H1 (cell line): ENCODE measurements at places on chromosomes 13 and 19.
A peak's percentile ranks its signal among the peaks of the same experiment; 100 is the strongest.

- peak; percentile 85 for DNase-seq
Observed at GRCh38 chr13:98447881-98448641, 128.8 kb downstream of the STK24 start.

GRCh38 chr19:49217382-49217781, 59.8 kb downstream of the TRPM4 start:
- DNase-seq: no peak

- DNase-seq: no peak
Observed at GRCh38 chr13:72599178-72599743, 128.2 kb downstream of the MZT1 start.

GRCh38 chr13:41193469-41193868, 900 bp downstream of the KBTBD7 start:
- DNase-seq: no peak

DNA sequence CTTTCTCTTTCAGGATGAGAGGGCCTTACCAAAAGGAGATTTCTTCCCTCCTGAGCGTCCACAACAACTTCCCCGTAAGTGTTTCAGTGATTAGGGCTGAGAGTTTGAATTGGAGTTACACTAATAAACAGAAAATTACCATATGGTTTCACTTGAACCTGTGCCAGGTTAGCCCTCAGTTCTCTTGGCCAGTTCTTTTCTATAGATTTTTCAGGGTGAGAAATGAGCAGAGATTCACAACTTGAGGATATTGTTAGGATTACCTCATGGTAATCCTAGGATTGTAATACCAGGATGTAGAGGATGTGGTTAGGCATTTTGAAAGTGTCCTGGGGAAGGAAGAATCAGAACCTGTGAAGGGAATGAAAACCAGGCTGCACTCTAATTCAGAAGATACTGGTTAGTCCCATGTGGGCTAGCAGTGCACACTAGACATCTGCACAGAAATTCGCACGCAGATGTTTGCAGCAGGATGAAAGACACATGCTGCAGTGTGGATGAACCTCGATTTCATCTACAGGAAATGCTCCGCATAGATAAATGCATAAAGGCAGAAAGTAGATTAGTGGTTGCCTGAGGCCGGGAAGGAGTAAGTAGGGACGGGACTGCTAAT, 24.1 kb downstream of the HNRNPM start:
- DNase-seq: no peak

DNA sequence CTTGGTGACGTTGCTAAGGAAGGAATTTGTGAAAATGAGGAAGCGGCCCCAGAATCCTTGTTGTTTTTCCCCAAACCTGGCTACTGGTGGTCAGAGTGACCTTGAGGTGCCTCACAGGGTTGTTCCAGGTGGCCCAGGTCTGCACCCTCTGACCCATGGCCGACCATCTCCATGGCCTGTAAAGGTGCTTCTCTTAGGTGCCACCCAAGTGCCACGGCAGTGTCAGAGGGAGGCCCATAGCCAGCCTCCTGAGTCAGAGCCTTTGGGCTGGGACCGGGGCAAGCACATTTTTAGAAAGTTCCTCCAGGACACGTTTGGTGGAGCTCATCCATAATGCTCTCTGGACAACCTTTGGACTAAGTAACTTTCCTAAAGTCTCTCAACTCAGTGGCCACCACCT, 83.9 kb upstream of the IRS2 start:
- DNase-seq: no peak

- no peak for DNase-seq
Observed at GRCh38 chr19:2064395-2064787, 13.3 kb upstream of the MKNK2 start.

GRCh38 chr19:33689868-33690267, 68.1 kb downstream of the CHST8 start:
- no peak for DNase-seq

DNA sequence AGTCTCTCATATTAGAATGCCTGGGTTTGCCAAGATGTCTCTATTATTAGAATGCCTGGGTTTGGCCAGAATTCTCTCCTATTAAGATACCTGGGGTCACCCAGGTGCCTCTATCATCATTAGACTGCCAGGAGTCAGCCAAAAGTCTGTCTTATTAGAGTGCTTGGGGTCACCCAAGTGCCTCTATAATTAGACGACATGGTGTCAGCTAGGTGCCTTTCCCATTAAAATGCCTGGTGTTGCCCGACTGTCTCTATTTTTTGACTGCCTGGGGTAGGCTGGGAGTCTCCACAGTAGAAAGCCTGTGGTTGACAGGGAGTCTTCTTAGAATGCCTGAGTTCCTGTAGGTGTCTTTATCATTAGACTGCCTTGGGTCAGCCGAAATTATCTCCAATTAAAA, 1536.6 kb downstream of the UQCRFS1 start:
- no peak for DNase-seq

GRCh38 chr13:97174638-97175037, 47.5 kb upstream of the MBNL2 start:
- DNase-seq: no peak

DNA sequence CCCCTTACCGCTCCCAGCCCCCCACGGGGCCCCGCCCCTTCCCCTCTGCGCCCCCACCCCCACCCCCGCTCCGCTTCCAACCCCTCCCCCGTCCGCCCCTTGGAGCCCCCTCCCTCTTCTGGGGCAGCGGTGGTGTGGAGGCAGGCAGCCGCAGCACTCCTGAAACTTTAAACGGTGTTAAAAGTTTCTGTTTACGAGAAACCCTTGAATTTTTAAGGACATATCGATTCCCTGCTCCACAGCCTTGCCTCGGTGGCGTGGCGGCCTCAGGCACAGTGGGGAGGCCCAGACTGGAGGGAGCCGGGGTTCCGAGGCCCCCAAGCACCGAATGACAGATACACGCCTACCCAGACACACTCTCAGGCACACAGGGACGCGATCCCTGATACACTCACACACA, 4.8 kb upstream of the NFIX start:
- DNase-seq: no peak

- no peak for DNase-seq
Observed at GRCh38 chr19:31107096-31107495, 242.1 kb downstream of the TSHZ3 start.

- DNase-seq: no peak
Observed at GRCh38 chr19:46550684-46551083, 50.4 kb upstream of the CALM3 start.

GRCh38 chr19:42433503-42434260, 6.5 kb upstream of the LIPE start:
- no peak for DNase-seq

DNA sequence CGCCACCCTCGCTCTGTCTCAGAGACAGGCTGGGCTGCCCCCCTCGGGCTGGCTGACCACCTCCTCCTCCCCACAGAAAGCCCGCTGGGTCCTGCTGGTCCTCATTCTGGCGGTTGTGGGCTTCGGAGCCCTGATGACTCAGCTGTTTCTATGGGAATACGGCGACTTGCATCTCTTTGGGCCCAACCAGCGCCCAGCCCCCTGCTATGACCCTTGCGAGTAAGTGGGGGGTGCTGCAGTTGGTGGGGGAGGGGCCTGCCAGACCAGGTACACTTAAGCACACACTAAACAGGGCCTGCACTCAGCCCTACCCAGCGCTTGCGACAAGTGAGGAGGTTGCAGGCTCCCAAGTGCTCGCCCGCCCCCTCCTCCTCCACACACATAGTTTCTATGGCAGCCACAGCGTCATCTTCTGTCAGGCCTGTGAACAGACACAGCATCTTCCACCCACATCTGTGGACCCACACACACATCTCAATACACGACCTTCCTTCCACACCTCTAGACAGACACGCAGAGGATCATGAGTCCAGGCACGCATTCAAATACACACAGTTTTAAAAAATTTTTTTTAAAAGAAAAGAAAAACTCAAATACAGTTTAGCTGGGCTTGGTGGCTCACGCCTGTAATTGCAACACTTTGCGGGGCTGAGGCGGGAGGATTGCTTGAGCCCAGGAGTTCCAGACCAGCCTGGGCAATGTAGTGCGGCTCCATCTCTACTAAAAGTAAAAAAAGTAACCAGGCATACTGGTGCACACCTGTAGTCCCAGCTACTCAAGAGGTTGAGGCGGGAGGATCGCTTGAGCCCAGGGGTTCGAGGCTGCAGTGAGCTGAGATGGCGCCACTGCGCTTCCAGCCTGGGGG, 18.4 kb downstream of the PLD3 start:
- DNase-seq: peak; percentile 75

GRCh38 chr13:39699274-39699673, 43.8 kb downstream of the COG6 start:
- no peak for DNase-seq

DNA sequence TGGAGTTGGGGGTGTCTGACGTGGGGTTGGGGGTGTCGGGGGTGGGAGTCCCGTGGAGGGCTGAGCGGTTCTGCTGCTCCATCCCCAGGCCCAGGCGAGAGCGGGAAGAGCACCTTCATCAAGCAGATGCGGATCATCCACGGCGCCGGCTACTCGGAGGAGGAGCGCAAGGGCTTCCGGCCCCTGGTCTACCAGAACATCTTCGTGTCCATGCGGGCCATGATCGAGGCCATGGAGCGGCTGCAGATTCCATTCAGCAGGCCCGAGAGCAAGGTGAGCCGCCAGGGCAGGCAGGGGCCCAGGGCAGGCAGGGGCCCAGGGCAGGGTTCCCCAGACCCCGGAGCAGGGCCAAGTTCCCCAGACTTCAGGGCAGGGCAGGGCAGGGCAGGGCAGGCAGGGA, 12.7 kb downstream of the GNA15 start:
- no peak for DNase-seq

DNA sequence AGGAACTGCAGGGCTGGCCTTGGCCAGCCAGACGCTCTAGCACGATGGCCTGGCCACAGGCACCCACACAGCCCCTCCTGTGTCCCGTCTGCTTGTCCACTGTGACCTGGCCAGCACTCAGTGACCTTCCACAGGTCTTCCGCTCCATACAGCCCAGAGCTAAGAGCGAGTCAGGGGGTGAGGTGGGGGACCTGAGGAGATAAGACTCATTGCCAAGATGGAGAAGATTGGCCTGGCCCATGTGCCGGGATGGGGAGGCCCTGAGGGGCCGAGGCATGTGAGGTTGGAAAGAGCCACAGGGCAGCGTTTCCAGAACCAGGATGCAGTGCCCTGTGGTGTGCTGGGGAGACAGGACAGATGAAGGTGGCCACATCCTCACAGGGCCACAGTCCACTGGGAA, 10.2 kb upstream of the SLC7A9 start:
- no peak for DNase-seq

DNA sequence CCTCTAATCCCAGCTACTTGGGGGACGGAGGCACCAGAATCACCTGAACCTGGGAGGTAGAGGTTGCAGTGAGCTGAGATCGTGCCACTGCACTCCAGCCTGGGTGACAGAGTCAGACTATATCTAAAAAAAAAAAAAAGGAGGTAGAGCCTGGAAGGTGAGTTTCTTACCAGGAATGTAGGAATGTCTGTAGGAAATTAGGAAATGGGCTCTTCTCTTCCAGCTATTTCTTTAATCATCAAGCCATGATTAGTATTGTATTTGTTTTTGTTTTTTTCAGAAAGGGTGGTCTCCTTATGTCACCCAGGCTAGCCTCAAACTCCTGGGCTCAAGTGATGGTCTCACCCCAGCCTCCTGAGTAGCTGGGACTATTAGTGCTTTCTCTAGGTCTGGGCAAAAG, 26.3 kb upstream of the SERP2 start:
- no peak for DNase-seq

DNA sequence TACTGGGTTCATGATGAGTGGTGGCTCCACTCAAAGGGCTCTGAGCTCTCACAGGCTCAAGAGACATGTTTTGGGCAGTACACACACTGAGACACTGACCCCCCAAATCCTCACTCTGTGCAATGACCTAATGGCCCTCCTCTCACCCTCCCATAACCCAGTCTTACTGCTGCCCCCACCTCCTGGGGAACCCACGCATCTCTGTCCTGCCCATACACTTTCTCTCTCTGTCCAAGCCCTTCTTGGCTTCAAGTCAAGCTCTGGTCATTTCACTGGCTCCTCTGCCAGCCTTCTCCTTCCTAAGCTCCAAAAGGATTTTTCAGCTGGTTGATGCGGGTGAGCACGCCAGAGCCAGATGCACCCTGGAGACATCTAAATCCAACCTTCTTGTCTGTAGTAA, 187.9 kb upstream of the TSHZ3 start:
- DNase-seq: peak; percentile 3

- DNase-seq: no peak
Observed at GRCh38 chr19:55546011-55546410, 668 bp upstream of the SBK3 start.

DNA sequence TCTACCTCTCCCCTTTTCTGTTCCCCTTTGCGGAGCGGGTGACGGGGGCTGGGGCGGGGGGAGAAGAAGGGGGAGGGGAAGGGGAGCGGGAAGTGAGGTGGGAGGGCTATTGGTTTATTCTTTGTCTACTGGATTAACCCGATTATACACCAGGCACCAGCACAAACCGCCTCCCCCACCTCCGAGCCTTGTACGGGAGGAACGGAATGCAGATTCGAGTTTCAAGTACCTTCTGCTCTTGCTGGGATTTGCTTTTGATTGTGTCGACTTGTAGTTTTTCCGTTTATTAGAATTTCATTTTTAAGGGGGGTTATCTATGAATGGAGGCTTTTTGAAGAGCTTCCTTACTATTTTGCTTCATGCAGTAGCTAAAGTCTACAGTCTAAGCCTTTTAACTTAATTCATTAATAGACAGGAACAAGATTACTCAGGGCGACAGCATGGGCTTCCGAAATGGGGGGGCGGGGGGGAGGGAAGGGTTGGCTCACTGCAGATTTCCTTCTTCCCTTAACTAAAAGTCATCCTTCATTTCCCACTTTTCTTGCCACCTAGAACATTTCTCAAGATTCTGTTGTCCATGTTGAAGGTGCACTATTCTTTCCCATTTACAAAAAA, 937 bp upstream of the SPRY2 start:
- DNase-seq: no peak

GRCh38 chr13:35808846-35809245, 322.3 kb downstream of the DCLK1 start:
- DNase-seq: no peak

GRCh38 chr19:38662537-38663155, 15.2 kb downstream of the ACTN4 start:
- no peak for DNase-seq

DNA sequence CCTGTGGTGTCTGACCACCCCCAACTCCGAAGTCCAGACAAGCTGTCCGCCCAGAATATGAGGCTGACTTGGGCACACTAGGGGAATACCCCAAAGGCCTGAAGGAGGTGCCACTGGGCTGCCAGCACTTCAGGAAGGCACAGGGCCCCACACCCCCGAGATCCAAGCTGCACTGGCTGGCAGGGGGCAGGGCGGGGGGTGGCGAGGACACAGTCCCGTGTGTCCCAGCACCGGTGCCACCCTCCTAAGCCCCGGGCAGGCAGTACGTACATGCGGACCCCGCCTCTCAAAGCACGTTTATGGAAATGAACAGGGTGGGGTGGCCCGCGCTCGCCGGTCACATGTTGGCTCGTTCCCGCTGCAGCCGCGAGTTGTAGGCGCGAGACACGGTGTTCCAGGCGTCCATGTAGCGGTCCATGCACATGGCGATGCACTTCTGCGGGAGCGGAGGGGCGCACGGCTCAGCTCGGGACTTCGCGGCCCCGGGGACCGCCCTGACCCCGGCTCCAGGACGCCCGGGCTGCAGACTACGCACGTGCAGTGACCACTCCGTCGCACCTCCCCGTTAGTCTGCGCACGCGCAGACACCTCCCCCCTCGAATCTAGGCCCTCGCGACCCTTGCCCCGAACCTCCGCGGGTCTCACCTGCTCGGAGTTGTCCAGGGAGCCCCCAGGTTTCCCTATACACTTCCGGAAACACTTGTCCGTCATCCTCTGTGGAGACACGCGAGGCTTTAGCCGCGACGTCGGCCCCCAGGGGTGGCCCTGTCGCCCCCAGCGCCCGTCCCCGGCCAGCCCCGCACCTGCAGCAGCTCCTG, 566 bp downstream of the TIMM13 start:
- DNase-seq: peak; percentile 79

GRCh38 chr13:31970231-31970930, 61.2 kb upstream of the FRY start:
- no peak for DNase-seq
